ENCODE measurements at places on chromosomes 3 and 15. TPM values are rescaled to one million over a fixed set of nuclear protein-coding genes. Genes with fewer than 3 reads are reported as not detected.

DNA sequence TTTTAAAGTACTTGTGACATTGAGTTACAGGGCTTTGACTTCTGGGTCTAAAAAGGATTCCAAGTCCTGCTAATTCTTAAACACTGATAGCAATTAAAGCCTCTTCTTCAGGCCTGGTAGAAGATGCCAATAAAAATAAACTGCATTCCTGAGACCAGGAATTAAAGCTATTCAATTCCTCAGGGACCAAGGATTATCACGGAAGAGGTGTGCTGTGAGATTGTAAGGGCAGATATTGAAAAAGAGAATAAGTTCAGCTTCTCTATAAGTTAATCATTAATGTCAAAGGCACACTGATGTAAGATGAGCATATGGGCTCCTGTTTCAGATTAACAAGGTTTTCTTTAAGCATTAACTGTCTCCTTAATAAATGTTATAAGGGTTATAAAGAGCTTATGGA is 611.3 kb downstream of the SI start:
- no peak overlapping the region for H3K4me3 ChIP-seq
- no peak overlapping the region for H3K27ac ChIP-seq
- no peaks in the 10 kb centered on the region for H3K4me1 ChIP-seq
- no peaks in the 10 kb centered on the region for H3K27me3 ChIP-seq
- DNase-seq: no peak

GRCh38 chr3:156161172-156161571 is 40.8 kb downstream of the KCNAB1 start:
- H3K36me3 ChIP-seq: no peaks in the 10 kb centered on the region
- no peak for DNase-seq
- H3K4me3 ChIP-seq: no peak overlapping the region
- peaks cover 6% of the 10 kb centered on the region for H3K27me3 ChIP-seq

GRCh38 chr3:29226706-29227105 is 54.2 kb upstream of the RBMS3 start:
- no peak overlapping the region for H3K27ac ChIP-seq
- no peak for DNase-seq
- H3K27me3 ChIP-seq: no peaks in the 10 kb centered on the region
- H3K4me3 ChIP-seq: no peak overlapping the region
- no peaks in the 10 kb centered on the region for H3K36me3 ChIP-seq
- no peaks in the 10 kb centered on the region for H3K4me1 ChIP-seq

DNA sequence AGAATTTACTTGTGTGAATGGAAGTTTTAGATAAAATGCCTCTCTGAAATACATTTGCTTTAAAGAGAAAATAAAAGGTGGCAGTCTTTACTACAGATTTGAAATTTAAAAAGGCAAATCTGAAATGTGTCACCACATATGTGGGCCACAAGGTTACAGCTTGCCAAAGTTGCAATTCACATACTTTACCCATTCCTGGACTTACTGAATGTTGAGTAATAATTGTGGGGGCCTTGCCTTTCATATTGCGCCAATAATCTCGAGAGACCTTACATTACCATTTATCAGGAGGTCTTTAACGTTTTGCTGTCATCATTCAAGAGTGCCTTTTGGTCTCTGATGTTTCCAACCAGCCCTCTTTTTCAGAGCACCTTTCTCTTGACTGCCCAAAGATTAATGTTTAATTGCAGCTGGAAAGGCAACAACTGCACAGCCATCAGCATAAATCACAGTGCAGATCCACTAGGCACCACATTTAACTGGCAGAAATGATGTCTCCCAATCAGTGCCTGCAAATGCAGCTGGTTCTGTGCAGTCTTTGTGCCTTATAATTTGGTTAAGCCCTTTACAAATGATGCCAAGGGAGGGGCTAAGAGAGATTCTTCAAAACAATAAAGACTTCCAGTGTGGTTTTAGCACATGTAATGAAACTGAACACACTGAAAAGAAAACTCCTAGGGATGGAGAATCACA is 206.8 kb downstream of the MAGI1 start:
- H3K27ac ChIP-seq: no peak overlapping the region
- no peaks in the 10 kb centered on the region for H3K4me1 ChIP-seq
- H3K27me3 ChIP-seq: peaks cover 3% of the 10 kb centered on the region
- DNase-seq: no peak
- H3K36me3 ChIP-seq: no peaks in the 10 kb centered on the region

GRCh38 chr3:95028688-95029087 is 965.8 kb downstream of the NSUN3 start:
- no peak for DNase-seq
- H3K4me1 ChIP-seq: no peaks in the 10 kb centered on the region
- no peaks in the 10 kb centered on the region for H3K27me3 ChIP-seq

- no peak overlapping the region for H3K27ac ChIP-seq
- H3K4me1 ChIP-seq: peaks cover 22% of the 10 kb centered on the region
These were observed 304.3 kb upstream of the KCNH8 start for GRCh38 chr3:18843983-18844382.

DNA sequence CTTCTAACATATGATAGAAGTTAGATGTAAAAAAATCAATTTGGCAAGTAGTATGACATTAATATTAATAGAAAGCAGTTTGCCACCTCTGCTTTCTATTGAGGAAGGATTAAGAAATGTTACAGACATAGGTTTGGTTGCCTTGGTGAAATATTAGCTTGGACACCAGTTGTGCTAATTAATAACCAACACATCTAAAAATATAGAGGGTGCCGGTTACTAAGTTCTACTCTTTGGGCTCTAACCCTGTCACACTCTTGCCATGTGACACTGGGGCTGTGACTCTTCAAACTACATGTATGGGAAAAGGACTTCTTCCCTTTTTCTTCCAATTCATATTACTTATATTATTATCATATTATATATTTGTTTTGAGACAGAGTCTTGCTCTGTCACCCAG is 64.4 kb downstream of the TRIM71 start:
- no peak overlapping the region for H3K27ac ChIP-seq
- no peak for DNase-seq
- H3K27me3 ChIP-seq: peaks cover 46% of the 10 kb centered on the region
- H3K36me3 ChIP-seq: no peaks in the 10 kb centered on the region
- no peak overlapping the region for H3K4me3 ChIP-seq

DNA sequence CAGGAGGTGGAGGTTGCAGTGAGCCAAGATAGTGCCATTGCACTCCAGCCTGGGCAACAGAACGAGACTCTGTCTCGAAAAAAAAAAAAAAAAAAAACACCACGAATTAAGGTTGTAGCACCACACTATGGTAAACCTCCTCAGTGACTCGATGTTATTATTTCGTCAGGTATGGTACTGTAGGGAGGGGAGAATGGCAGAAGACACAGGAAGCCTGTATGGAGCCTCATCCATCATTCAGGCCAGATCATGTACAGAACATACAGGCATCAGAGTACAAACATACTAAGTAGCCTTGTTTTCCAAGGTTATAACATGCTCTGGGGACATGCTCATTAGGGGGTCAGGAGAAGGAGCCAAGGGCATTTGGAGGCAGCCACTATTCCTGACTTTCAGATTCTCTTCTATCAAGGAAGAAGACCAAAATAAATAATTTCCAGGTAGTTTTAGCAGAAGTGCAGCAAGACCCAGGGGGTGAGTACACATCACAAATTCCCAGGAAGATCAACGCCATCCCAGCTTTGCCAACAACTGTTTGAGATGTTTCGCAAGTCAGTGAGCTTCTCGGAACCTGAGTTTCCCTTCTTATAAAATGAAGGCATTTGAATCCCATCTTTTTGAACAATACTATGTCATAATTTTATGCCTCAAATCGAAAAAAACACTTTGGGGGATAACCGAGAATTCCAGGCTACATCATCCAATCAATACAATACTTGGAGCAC is 79.8 kb downstream of the FOXP1 start:
- H3K4me3 ChIP-seq: no peak overlapping the region
- no peak overlapping the region for H3K27ac ChIP-seq
- peaks cover 11% of the 10 kb centered on the region for H3K4me1 ChIP-seq
- no peaks in the 10 kb centered on the region for H3K36me3 ChIP-seq

- peaks cover 61% of the 10 kb centered on the region for H3K4me1 ChIP-seq
- H3K4me3 ChIP-seq: peak overlapping the region; percentile 41
- peaks cover 13% of the 10 kb centered on the region for H3K36me3 ChIP-seq
- DNase-seq: no peak
- H3K27me3 ChIP-seq: no peaks in the 10 kb centered on the region
These were observed 459.9 kb downstream of the RAP2B start for GRCh38 chr3:153621953-153622352.

DNA sequence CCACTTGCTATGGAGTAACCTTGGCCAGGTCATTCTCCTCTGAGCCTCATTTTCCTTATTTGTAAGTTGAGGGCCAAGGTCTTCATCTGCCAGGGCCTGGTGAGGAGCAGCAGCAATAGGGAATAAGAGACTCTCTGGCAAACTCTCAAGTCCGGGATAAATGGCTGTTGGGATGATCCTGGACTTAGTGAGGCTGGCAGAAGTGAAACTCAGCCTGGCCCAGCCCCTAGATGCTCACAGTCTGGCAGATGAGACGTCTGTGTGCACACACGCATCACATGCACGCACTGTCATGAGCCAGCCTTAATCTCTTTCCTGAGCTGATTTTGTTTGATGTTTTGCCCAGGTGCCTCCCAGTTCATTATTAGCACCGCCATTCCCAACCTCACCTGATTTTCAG is 26.8 kb downstream of the SLC6A6 start:
- H3K4me3 ChIP-seq: no peak overlapping the region
- H3K27me3 ChIP-seq: no peaks in the 10 kb centered on the region
- peaks cover 6% of the 10 kb centered on the region for H3K36me3 ChIP-seq
- H3K4me1 ChIP-seq: peaks cover 96% of the 10 kb centered on the region
- peak overlapping the region; percentile 80 for H3K27ac ChIP-seq

GRCh38 chr15:88334436-88334835 is 77.9 kb upstream of the NTRK3 start:
- DNase-seq: no peak
- H3K4me1 ChIP-seq: peaks cover 5% of the 10 kb centered on the region
- peaks cover 8% of the 10 kb centered on the region for H3K27me3 ChIP-seq
- H3K36me3 ChIP-seq: no peaks in the 10 kb centered on the region
- no peak overlapping the region for H3K4me3 ChIP-seq
- H3K27ac ChIP-seq: no peak overlapping the region

DNA sequence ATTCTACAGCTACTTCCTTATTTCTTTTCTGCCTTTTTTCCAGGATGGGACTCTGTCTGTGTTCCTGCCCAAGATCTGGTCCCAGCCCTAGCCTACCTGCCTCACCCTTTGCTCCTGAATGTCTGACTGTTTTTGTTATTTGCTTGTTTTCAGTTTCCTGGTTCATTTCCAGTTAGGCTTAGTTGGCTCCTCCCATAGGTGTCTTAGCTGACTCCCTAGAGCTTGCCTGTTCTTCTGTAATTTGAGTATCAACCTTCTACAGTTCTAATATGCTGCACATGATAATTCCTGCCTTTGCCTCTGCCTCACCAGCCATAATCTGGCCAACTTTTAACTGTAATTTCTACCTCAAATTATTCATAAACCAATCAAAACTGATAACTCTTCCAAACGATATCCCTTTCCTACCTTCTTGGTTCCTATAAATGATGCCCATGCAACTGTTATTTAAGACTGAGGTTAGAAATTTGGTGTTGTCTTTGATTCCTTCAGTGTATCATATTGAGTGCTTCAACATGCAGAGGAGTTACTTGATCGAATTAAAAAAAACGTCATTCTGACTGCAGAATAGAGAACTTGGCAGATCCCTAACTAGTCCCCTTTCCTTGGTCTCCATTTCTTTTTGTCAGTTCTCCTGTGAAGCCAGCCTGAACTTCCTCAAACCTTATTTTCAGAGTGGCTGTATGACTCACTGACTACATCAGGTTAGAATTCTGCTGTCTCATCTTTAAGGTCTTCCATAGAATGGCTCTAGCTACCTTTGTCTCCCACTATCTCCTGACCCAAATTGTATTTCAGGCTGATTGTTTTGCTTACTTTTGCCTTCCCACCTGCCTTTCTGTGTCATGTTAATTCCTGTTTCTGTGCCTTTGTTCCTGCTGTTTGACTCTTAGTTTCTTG is 8.4 kb downstream of the GOLM2 start:
- DNase-seq: no peak
- no peaks in the 10 kb centered on the region for H3K27me3 ChIP-seq
- H3K27ac ChIP-seq: peak overlapping the region; percentile 49
- H3K4me3 ChIP-seq: peak overlapping the region; percentile 51

DNA sequence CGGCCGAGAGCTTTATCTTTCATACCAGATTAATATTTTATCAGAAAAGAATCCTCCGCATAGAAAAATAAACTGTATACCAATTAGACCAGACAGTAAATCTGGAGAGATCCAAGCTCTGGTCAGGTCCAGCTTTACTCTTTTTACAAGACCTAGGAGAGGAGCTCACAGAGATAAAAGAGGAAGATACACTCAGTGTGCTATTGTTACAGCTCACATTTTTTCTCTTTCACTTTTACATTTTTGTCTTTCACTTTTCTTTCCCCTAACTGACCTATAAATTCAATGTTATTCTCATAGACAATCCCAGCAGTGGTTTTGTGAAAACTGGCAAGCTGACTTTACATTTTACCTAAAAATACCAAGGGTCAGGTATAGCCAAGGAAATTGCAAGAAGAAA is 55.8 kb downstream of the GUCA1C start:
- DNase-seq: no peak
- no peaks in the 10 kb centered on the region for H3K36me3 ChIP-seq
- H3K4me3 ChIP-seq: no peak overlapping the region

DNA sequence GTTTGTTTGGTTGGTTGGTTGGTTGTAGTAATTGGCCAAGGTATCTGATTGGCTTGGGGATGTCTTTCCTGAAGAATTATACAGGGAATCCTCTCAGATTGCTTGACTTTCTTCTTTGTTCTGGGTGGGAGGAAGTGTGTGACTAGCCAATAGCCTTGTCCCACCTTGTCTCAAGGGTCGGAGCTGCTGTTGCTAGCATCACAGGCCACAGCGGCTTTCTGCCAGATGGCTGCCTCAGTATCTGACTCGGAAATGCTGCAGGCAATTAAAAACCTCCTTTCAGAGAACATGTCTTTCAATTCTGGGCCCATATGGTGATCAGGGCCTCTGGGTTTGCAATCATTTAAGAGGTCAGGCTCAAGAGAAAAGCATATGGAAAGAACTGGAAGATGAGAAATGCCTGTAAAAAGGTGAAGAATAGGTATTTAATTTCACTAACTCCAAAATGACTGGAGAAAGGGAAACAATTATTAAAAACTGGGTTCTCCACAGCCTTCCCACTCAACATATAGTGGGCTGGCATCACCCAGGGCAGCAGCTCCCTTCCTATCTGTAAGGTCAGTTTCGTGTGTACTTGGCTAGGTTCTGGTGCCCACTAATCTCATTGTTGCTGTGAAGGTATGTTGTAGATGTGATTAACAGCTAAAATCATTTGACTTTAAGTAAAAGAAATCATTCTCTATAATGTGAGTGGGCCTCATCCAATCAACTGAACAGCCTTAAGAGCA is 32.4 kb downstream of the TGFBR2 start:
- H3K27ac ChIP-seq: peak overlapping the region; percentile 94
- H3K4me1 ChIP-seq: peaks cover 95% of the 10 kb centered on the region
- peak overlapping the region; percentile 50 for H3K4me3 ChIP-seq
- no peak for DNase-seq

The OR4F15 gene
- not detected for total RNA-seq

The ST8SIA2 gene
- total RNA-seq: not detected

The SLTM gene
- total RNA-seq: 143 TPM

The CCDC54 gene
- not detected for total RNA-seq

The BTBD1 gene
- total RNA-seq: 61.8 TPM

The CX3CR1 gene
- 0.44 TPM for total RNA-seq

The SGO1 gene
- 17.8 TPM for total RNA-seq

The CPLX3 gene
- 0.17 TPM for total RNA-seq

The PRR20G gene
- not detected for total RNA-seq

Measured in activated T-helper 1 cell treated with anti-CD3 and anti-CD28 coated beads, Interleukin-12 subunit alpha, Interleukin-12 subunit beta, Interleukin-2, Interleukin-4 antibody, amounts not matched to agents 30 ng/mL and 10 ng/mL and 1 ng/mL, durations not matched to agents 14 hours and 24 hours and 36 hours (primary cell).